ENCODE measurements at places on chromosomes 4 and X. TPM values are rescaled to one million over a fixed set of nuclear protein-coding genes. Genes with fewer than 3 reads are reported as not detected.

The MXRA5 gene
- total RNA-seq, result 0.91 TPM

The SSX7 gene
- not detected for total RNA-seq

The ZMAT1 gene
- total RNA-seq, result 2.5 TPM

The TLL1 gene
- 0.75 TPM for total RNA-seq

The HSFX1 gene
- total RNA-seq, result 0.78 TPM

The PTCHD1 gene
- 0.03 TPM for total RNA-seq
